ENCODE measurements at places on chromosomes 5 and 9.

GRCh38 chr5:31412324-31412723 lies 119.6 kb downstream of the DROSHA start:
- no peaks in the 10 kb centered on the region for H3K4me1 ChIP-seq
- H3K36me3 ChIP-seq = no peaks in the 10 kb centered on the region
- H3K4me3 ChIP-seq = no peak overlapping the region

DNA sequence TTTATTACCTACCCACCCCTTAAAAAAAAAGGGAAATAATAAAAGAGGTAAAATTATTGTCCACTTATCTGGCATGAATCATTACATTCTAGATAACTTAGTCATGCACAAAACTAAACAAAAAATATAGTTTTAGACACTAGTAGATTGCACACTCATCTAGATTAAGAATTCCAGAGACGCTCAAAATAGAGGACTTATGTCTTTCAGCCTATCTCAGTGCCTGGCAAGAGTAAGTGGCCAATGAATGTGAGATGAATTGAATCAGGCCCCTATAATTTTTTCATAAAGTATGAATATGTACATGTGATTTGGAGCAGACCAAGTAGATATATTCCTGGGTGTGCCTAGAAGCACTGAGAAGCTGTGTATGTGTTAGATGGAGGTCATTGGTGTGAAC lies 2.0 kb upstream of the RXFP3 start:
- no peak overlapping the region for H3K27ac ChIP-seq
- no peaks in the 10 kb centered on the region for H3K36me3 ChIP-seq
- H3K4me1 ChIP-seq = no peaks in the 10 kb centered on the region

DNA sequence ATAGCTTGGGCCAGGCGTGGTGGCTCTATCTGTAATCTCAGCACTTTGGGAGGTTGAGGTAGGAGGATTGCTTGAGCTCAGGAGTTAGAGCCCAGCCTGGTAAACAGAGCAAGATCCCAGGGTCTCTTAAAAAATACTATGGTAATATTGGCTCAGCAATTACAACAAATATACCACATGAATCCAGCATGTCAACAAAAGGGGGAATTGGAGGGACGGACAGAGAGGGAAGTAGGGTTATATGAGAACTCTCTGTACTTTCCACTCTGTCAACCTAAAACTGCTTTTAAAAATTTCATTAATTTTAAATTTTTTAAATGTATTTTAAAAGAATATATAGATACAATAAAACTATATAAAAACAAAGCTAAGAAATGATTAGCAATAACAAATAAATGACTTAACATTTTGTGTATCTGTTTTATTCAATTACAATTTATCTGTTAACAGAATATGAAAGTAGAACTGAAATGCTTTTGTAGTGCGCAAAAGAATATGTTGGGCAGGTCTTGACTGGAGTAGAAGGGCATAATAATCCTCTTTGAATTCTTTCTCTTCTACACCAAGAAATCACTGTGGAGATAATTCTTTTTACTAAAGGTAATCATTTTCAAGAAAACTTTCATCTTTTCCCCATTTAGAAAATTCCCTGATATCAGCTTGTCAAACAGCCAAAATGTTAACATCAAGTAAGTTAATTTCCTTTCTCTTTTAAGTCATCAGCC lies 12.9 kb upstream of the CDC42SE2 start:
- peaks cover 24% of the 10 kb centered on the region for H3K36me3 ChIP-seq
- ATAC-seq = no peak
- peak overlapping the region; percentile 93 for H3K27ac ChIP-seq

GRCh38 chr9:91658513-91659105 lies 235.0 kb upstream of the NFIL3 start:
- no peak for ATAC-seq
- no peaks in the 10 kb centered on the region for H3K4me1 ChIP-seq
- no peak overlapping the region for H3K27ac ChIP-seq
- peaks cover 24% of the 10 kb centered on the region for H3K27me3 ChIP-seq
- no peaks in the 10 kb centered on the region for H3K36me3 ChIP-seq

- no peak overlapping the region for H3K4me3 ChIP-seq
- no peaks in the 10 kb centered on the region for H3K4me1 ChIP-seq
- H3K27ac ChIP-seq = no peak overlapping the region
Measured at GRCh38 chr9:16645970-16646369, 224.5 kb downstream of the BNC2 start.

DNA sequence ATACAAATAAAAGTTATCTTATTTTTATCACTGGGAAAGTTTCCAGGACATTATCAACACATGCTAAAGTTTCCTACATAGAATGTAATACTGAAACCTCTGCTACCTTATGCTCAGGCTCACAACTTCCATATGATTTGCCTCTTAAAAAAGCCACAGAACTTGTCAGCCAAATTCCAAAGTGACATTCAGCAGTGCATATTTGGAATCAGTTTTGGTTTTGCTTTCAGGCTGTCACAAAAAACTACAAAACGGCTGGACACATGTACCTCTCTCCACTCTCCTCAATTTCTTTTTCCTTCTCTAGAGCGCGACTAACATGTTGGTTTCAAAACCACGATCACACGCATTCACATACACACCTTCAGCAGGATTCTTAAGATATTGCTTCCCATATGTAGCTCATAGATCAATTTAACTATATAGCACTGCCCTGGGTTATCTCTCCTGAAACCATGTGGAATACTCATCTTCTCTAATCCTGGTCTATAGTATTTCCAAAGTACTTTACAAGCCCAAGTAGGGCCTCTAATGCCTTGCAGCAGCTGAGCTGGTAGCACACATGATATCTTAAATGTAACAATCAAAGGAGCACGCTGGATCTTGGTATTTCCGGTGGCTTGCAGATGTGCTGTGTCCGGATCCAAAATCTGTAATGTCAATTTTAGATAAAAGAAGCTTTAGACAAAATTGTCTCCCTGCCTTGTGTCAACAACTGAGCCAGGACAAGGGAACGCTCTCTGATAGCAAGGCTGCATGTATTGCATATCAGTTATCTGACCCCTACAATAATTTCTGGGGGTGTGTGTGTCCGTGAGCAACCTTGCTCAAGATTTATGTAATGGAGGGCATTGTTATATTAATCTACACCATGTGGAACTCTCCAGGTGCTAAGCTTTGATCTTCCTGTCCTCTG lies 203.2 kb downstream of the DMRT2 start:
- H3K36me3 ChIP-seq = no peaks in the 10 kb centered on the region
- no peak for ATAC-seq

DNA sequence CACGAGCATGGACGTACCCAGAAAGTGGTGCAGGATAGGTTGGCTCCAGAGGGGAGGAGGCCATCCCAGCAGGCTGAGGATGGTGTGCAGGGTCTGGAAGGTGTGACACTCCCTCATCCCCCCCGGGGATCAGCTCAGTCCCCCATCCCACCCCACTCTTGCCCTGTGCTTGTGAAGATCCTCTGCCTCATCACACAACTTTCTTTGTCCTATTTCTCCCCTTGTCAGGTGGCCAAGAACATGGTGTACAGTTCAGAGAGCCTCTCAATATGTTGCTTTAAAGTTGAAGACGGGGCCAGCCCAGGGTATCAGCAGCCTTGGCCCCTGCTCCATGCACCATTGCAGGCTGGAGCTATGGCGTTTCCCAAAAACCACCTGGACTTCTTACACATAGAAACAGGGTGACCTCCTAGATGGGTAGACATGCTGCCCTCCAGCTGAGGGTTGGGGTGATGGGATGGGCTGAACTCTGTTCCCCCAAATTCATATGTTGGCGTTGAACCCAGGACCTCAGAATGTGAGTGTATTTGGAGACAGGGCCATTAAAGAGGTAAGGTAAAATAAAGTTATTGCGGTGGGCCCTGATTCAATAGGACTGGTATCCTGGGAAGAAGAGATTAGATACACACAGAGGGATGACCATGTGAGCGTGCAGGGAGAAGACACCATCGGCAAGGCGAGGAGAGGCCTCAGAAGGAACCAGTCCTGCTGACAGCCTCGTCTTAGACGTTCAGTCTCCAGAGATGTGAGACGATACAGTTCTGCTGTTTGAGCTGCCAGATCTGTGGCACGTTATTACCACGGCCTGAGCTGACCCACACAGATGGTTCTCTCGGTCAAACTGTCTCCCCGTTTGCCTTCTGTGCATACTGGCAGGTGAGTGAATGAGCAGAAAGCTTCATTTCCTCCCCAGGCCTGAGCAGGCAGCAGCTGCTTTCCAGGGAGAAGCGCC lies 272.5 kb downstream of the GADD45G start:
- no peaks in the 10 kb centered on the region for H3K4me1 ChIP-seq
- no peaks in the 10 kb centered on the region for H3K27me3 ChIP-seq
- H3K4me3 ChIP-seq = no peak overlapping the region
- H3K27ac ChIP-seq = peak overlapping the region; percentile 65
- no peak for ATAC-seq
- no peaks in the 10 kb centered on the region for H3K36me3 ChIP-seq

- ATAC-seq = no peak
- H3K36me3 ChIP-seq = no peaks in the 10 kb centered on the region
- H3K4me1 ChIP-seq = no peaks in the 10 kb centered on the region
- H3K4me3 ChIP-seq = no peak overlapping the region
- no peaks in the 10 kb centered on the region for H3K27me3 ChIP-seq
- H3K27ac ChIP-seq = no peak overlapping the region
Measured at GRCh38 chr9:108534741-108535140, 321.0 kb downstream of the ACTL7B start.

GRCh38 chr5:65640240-65640639 lies 15.4 kb downstream of the SHLD3 start:
- H3K27me3 ChIP-seq = no peaks in the 10 kb centered on the region
- H3K27ac ChIP-seq = no peak overlapping the region
- H3K4me1 ChIP-seq = no peaks in the 10 kb centered on the region
- ATAC-seq = no peak

DNA sequence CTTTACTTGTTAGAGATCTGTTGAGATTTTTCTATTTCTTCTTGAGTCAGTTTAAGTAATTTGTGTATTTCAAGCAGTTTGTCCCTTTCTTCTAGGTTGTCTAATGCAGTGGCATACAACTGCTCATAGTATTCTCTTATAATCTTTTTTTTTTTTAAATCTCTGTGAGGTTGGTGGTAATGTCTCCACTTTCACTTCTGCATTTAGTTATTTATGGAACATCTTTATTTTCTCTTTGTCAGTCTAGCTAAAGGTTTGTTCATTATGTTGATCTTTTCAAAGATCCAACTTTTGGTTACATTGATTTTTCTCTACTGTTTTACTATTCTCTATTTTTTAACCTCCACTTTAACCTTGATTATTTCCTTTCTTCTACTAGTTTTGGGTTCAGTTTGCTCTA lies 13.8 kb downstream of the FOXE1 start:
- no peaks in the 10 kb centered on the region for H3K4me1 ChIP-seq
- no peak for ATAC-seq
- H3K27me3 ChIP-seq = peaks cover 22% of the 10 kb centered on the region
- no peak overlapping the region for H3K4me3 ChIP-seq
- no peak overlapping the region for H3K27ac ChIP-seq

DNA sequence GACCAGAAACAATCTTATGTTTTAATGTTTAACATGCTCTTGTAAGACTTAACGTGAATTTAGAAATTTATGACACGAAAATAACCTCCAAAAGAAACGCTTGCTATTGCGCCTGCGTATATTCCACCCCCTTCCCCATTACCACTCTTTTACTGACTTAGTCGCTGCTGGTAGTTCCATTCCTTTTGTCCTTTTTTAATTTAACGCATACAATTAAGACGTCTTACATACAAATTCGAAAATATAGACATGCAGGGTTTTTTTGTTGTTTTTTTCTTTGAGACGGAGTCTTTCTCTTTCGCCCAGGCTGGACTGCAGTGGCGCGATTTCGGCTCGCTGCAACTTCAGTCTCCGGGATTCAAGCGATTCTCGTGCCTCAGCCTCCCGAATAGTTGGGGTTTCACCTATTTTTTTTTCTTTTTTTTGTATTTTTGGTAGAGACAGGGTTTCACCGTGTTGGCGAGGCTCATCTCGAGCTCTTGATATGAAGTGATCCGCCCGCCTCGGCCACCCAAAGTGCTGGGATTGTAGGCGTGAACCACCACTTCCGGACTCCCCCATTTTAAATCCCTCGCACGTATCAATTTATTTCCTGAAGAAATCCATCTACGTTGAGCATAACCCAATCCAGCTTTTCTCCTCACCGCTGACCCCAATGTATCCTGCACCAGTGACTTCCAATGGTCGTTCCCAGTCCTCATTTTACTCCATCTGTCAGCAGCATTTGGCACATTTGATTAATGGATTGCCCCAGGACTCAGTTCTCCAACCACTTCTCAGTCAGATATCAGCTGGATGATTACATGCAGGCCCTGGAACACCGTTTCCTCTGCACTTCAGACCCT lies 684 bp upstream of the MED7 start:
- peak; percentile 49 for ATAC-seq
- peaks cover 25% of the 10 kb centered on the region for H3K4me1 ChIP-seq
- H3K27ac ChIP-seq = peak overlapping the region; percentile 100
- peaks cover 50% of the 10 kb centered on the region for H3K36me3 ChIP-seq
- no peaks in the 10 kb centered on the region for H3K27me3 ChIP-seq

DNA sequence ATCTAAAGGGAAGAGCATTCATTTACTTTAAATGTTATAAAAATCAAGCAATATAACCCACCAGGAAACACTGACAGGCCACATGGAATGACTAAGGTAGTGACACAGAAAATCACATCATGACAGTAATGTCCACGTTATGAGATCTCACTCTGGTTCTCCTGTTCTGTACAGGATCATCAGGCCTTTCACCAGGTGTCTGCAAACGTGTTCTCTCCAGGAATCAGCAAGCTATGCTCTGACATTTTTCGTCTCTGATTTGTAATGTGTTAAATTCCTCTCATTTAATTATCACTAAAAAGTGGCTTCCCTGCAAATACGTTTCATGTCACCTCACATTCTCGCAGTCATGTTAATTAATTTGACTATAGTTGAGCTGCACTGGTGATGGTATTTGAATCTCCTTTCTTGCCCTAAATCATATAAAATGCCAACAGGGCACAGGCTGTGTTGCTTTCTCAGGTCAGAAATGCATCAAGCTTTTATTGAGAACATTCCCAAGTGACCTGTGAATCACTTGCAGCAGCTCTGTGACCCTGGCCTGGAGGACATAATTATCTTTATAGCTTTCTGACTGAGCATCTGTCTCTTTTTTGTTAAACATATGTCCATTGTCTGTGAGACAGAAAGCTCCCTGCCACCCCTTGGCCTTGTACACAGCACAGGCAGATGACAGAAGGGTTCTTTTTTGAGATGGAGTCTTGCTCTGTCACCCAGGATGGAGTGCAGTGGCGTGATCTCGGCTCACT lies 196.2 kb downstream of the DIRAS2 start:
- no peak overlapping the region for H3K4me3 ChIP-seq
- H3K27ac ChIP-seq = no peak overlapping the region
- no peaks in the 10 kb centered on the region for H3K4me1 ChIP-seq
- H3K27me3 ChIP-seq = peaks cover 30% of the 10 kb centered on the region
- no peak for ATAC-seq
